ENCODE measurements at places on chromosomes 4 and X. TPM values are rescaled to one million over a fixed set of nuclear protein-coding genes. Genes with fewer than 3 reads are reported as not detected.

DNA sequence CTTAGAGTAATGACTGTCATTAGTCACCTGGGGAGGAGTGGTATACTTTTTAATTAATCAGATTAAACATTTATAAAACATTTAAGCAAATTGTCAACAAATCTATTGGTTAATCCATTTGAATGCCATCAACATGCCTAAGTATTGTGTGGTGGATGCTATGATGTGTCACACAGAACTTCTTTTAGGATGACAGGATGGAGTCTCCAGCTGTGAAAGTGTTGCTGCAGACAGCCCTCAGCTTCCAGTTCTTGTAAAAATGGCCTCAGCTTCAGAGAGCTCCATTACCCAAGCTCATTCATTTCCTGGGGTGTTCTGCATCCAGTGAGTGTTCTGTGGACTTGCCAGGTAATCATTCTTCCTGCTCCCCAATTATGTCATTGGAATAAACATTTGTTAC is 74.3 kb upstream of the CLNK start:
- DNase-seq = no peak

DNA sequence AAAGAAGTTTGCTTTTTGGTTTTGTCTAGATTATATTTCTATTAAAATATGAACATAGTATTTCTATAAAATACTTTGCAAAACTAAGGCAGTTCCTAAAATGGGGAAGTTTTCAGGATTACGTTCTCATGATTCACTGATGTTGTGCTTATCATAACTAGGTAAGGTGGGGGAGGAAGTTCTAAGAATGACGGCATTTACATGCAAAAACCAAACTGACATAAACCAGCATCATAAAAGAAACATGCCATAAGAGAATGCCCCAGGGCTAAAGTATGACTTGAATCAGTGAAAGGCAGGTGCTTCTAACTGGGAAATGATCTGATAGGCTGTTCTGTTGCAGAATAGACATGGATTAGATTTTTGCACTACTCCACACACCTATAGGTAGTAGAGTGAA is 204.7 kb upstream of the JADE1 start:
- no peak for DNase-seq

DNA sequence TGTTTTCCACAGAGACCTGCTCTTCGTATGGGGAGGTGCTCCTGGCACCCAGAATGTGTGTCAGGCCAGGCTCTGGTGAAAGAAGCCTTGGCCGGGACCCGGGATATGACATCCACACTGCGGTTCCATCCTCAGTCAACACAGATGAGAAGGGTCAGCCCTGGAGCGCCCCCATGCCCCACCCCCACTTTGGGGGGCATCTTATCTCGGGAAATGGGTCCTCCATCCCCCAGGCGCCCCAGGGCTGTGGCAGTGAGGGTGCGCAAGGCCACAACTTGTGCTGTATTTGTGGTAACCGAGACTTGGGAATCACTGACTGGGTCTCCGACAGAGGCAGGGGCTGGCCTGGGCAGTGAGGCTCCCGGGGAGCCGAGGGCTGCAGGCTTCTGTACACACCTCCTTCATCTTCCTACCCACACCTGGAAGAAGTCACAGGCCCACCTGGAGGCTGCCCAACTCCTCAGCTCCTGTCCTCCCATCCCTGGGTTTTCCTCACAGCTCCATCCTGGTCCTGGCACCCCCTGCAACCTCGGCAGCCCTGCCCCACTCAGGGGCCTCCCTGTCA is 8.0 kb downstream of the CFAP99 start:
- no peak for DNase-seq

DNA sequence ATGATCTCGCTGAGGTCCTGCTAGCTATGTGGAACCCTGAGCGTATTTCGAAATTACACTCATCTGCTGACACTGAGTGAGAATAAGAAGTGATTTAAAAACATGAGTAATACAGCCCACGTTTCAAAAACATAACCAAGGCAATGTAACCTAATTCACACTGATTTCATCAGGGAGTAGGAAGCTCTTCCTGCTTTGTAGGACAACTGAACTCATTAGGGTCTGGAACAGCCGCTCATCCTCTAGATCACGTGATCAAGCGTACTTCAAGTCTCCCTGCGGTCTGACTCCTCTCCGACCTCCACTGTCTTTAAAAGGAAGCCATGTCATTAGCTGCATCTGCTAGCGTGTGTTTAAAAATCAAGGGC is 138.0 kb downstream of the NSUN7 start:
- DNase-seq = no peak

DNA sequence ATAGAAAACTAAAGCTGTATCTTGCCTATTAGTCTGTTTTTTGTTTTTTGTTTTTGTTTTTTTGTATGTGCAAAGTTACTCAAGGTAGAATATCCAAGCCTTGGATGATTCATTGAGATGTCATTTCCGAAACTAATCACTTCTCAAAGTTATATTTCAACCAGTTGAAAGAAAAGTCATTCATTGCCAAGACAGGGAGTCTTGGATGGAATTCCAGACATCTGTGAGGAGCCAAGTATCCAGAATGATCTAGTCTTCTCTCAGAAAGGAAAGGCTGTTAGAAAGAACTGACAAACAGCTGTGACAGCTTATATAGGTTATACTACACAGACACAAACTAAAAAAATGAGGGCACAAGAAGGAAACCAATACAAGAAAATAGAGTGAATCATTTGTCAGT is 141.1 kb upstream of the NDST3 start:
- peak; percentile 9 for DNase-seq

DNA sequence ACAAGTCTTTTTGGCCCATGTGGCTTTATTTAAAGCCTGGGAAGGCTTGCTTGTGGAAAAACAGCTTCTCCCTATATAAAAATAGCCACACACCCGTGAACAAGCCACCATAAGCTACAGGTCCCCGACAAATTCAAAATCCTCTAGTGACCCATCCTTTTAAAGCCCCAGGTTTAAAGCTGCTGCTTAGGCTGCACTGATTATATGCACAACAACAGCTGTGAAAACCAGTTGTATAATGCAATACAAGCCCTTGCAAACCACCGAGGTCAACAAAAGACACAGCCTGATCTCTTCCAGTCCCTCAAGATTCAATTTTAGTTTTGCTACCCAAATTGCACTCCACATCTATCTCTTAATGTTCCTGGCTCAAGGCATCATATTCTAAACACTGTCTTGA is 186.0 kb upstream of the WDFY3 start:
- DNase-seq = peak; percentile 11

DNA sequence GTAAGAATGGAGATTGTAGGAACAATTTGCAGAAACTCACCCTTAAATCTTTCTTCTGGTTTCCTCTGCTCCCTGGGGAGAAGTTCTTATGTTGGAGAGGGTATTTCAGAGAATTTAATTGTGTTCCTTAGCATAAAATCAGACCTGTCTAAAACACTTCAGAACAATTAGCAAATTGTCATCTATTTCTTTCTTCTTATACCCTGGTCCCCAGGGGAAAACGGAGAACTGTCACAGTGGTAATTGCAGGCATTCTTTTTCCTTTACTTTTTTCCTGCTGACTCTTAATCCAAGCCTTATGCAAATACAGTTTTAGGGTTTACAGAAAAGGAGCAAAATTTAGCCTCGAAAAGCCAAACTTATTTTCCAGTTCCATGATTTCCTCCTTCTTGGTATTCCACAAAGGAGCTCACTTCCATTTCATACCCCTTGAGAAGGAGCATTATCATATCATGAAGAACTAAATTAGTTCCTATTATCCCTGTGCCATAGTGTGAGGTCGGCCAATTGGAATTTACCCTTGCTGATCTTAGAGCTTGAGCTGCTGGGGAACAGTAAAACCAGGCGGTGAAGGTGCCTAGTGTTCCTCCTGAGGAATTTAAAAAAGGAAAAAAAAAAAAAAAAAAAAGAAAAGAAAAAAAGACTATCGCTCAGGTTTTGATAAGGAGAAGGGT is 173.8 kb downstream of the IL15 start:
- no peak for DNase-seq

- no peak for DNase-seq
Measured at GRCh38 chrX:11103006-11103405, 8.1 kb upstream of the HCCS start.

Gene DGKK
- not detected for polyA plus RNA-seq

Gene MAP9
- 3.4 TPM for polyA plus RNA-seq

Gene BEX1
- polyA plus RNA-seq = 0.34 TPM

Gene CXCL10
- 0.34 TPM for polyA plus RNA-seq

Gene MGARP
- polyA plus RNA-seq = 0.70 TPM

All from hindlimb muscle (tissue), 1 donor.